Uterus (tissue), 4 donors: ENCODE measurements at places on chromosomes 3 and 15. TPM values are rescaled to one million over a fixed set of nuclear protein-coding genes. Genes with fewer than 3 reads are reported as not detected.

Gene GJD2
- total RNA-seq: not detected

Gene CYP1A1
- total RNA-seq: 0.29 TPM

Gene PTH1R
- 13.2 TPM for total RNA-seq

- H3K27ac ChIP-seq: no peak overlapping the region
- no peak for DNase-seq
- no peaks in the 10 kb centered on the region for H3K36me3 ChIP-seq
- H3K4me3 ChIP-seq: no peak overlapping the region
- H3K27me3 ChIP-seq: no peaks in the 10 kb centered on the region
Observed at GRCh38 chr3:39752019-39752637, 57.3 kb upstream of the MYRIP start.

DNA sequence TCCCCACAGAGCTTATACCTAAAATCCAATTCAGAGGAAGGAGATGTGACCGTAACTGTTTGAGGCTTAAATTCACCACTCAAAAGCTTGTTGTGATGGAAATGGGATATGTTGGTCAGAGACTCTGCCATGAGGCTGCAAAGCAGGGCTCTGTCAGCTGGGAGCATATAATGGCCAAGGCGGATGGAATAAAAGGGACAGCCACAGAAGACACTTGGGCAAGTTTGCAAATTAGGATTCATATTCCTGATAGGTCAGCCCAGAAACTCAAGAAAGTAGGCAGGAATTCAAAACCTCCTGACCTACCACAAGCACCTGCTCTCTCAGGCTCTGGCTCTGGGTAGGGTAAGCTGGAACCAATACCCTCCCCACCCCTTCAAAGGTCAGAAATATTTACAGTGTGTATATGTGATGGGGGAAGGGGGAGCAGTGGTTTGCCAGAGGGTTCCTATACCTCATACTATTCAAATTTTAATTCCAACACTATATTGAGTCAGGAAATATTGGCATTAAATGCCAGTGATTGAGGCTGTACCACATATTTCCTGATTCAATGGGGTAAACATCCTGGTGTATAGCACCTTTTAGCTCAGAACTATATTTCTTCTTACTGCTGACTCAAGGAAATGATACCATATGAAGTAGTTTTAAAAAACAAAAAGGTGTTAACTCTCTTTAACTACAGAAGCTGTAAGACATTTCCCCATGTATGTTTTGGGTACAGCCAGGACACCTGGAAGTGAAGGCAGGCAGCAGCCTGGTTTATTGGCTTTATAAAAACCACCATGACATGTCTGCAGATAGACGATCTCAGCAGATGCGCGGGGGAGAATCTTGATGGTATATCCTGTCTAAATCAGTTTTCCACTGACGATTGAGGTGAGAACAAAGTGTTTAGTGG, 19.2 kb downstream of the FYCO1 start:
- no peaks in the 10 kb centered on the region for H3K27me3 ChIP-seq
- H3K4me1 ChIP-seq: peaks cover 5% of the 10 kb centered on the region
- H3K27ac ChIP-seq: peak overlapping the region; percentile 85
- H3K36me3 ChIP-seq: no peaks in the 10 kb centered on the region
- no peak overlapping the region for H3K4me3 ChIP-seq
